GM18507 (cell line): ENCODE measurements at places on chromosomes 7 and 10.
A peak's percentile ranks its signal among the peaks of the same experiment; 100 is the strongest.

DNA sequence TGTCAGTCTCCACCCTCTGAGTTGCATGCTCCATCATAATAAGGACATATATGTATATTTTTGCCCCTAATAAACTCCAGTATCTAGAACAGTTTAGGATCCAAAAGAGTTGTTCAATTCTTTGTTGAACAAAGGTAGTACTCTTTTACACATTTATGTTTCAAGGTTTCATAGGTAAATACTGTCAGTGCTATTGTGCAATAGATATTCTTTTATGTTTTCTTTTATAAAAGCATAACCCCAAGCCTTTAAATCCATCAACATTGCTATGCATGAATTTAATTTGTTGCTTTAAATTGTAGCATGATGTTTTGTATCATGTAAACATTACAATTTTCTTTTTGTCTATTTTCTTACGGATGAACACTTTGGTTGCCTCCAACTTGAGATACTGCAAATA lies 469.7 kb upstream of the COBL start:
- no peak for DNase-seq

DNA sequence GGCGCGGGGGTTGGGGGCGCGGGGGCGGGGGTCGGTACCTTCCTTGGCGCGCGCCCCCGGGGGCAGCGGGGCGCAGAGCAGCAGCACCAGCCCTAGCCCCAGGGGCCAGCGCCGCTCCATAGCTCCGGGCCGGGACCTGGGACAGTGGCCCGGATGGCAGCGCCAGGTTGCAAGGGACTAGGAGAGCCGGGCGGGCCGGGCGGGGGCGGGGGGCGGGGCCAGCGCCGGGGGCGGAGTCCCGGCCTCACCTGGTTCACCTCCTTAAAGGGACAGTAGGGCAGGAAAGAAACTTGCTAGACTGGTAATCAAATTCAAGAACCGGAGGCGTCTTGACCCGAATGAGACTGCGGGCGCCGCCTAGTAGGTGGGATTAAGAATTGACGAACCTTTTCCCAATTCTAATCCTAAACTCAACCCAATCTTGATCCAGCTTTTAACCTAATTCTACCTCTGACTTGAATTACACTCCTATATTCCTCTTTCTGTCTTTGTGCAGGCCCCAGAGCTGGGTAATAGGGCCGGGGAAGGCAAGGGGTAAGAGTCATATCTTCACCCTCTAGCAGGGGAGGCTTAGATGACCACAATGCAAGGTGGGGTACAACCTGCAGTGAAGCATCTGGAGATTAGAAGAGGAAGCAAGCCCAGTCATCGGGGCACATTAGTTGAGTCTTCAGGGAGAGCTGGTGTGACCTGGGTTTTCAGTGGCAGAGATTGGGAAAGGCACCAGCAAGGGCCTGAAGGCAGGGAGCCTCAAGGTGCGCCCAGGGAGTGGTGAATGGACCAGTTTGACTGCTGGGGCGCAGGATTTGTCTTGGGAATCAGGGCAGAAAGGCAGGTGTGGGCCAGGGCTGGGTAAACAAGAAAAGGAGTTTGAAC lies at the start of gene EPHA1:
Gene EPHA1, minus strand, starts transcription at position 171 of the 876 bp plus-strand sequence. Its CDS starts 51 bp downstream, at position 120.
- peak; percentile 32 for DNase-seq

- no peak for DNase-seq
These were observed 241.9 kb upstream of the SP8 start for GRCh38 chr7:21028599-21028998.

- DNase-seq = no peak
These were observed 43.8 kb upstream of the CSTF2T start for GRCh38 chr10:51743146-51743545.
